ENCODE measurements at places on chromosomes 5 and 9.

GRCh38 chr9:97411789-97412625, at the start of gene TDRD7:
TDRD7 (plus strand) TSS chr9:97412096; CDS start chr9:97428466, 16,370 bp downstream.
- peak; percentile 90 for DNase-seq

GRCh38 chr9:83448626-83449025, 89.6 kb downstream of the FRMD3 start:
- DNase-seq, result no peak

GRCh38 chr5:115394531-115394930, 98.1 kb upstream of the CCDC112 start:
- DNase-seq, result no peak

- DNase-seq, result no peak
These were observed 670.8 kb downstream of the ACTL7B start for GRCh38 chr9:108184941-108185340.

- no peak for DNase-seq
These were observed 14.4 kb upstream of the ZNF782 start for GRCh38 chr9:96868709-96869108.

- DNase-seq, result peak; percentile 39
These were observed 1.5 kb downstream of the UAP1L1 start for GRCh38 chr9:137078701-137079400.

DNA sequence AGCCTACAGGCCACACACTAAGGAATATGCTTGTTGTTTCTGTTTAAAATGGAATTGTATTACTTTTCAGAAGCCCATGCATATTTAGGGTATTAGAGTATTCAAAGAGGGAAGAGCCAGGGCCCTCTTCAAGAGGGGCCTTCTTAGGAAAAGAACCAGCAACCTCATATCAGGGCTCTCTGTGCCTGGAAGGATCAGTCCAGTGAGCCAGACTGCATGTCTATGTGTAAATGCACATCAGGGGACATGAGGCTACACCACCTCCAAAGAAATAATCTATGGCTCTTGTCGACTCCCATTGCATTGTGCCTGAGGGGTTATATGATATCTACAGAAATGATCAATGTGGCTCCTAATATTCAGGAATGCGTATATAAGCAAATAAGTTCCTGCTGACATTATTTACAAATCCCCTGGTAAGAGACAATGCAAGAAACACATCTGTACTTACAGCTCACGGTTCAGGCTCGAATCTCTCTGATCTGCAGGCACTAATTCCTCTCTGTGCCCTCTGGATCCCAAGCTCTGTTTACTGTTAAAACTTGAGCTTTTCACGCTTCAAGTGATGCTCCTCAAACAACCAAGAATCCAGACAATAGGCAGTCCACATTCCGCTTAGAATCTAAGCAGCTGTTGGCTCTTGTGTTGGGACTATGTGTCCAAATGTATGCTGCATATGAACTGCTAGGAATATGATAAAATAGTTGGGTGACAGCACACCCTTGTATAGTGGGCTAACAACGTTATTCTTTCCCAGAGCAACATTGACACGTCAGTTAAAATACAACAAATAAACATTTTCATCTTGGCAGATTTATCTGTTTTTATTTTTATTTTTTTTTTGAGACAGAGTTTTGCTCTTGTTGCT, 150.2 kb upstream of the KLF9 start:
- DNase-seq, result peak; percentile 62
